Hematopoietic multipotent progenitor cell treated with erythropoietin and hydrocortisone succinate and interleukin-3 and kit ligand, for 4 days (in vitro differentiated cells): ENCODE measurements at places on chromosomes 7 and 10.

GRCh38 chr10:131753336-131753735 is 147.5 kb upstream of the PPP2R2D start:
- DNase-seq, result no peak

DNA sequence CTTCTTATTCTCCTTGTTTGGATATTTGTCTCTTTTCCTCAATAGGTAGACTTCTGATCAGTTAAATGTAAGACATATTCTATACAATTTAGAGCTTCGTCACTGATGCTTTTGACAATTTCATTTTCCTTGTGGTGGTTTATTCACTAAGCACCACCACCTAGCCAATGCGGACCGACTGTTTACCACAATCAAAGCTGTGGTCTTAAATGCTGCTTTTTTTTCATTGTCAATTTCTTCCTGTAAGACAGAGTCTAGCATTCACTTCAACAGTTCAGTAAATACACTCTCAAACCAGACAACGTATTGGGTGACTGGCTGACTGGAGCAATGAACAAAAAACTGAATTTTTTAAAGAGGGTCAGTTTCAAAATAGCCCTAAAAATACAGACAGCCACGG is 239.0 kb downstream of the DNAJB6 start:
- DNase-seq, result no peak

DNA sequence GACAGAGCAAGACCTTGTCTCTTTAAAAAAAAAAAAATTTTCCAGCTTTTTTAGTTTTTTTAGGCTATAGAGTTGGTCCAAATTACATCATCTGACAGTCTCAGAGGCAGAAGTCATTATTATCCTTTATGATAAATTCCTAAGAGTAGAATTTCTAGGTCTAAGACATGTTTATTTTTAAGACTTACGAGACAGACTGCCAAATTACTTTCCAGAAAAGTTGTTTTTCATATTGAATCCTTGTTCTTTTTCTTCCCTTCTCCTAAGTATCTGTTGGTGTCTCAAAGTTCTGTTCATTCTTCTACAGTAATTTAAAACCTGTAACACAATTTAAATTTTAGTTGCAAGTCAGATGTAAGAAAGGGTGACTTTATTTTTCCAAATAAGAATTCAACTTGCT is 421.4 kb downstream of the GALNT17 start:
- no peak for DNase-seq

DNA sequence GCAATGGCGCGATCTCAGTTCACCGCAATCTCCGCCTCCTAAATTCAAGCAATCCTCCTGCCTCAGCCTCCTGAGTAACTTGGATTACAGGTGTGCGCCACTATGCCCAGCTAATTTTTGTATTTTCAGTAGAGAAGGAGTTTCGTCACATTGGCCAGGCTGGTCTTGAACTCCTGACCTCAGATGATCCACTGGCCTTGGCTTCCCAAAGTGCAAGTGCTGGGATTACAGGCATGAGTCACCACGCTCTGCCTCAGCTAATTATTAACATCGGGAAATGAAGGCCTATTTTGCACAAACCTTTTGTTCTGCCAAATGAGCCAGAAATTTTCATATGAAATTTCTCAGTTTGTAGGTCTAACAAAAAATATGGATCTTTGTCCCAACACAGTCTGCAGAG is 106.7 kb upstream of the ODAD2 start:
- DNase-seq, result no peak

- no peak for DNase-seq
Observed at GRCh38 chr10:81882011-81882410, 7.0 kb downstream of the NRG3 start.

- DNase-seq, result peak; percentile 39
Observed at GRCh38 chr7:139720705-139721231, 57.0 kb downstream of the HIPK2 start.

DNA sequence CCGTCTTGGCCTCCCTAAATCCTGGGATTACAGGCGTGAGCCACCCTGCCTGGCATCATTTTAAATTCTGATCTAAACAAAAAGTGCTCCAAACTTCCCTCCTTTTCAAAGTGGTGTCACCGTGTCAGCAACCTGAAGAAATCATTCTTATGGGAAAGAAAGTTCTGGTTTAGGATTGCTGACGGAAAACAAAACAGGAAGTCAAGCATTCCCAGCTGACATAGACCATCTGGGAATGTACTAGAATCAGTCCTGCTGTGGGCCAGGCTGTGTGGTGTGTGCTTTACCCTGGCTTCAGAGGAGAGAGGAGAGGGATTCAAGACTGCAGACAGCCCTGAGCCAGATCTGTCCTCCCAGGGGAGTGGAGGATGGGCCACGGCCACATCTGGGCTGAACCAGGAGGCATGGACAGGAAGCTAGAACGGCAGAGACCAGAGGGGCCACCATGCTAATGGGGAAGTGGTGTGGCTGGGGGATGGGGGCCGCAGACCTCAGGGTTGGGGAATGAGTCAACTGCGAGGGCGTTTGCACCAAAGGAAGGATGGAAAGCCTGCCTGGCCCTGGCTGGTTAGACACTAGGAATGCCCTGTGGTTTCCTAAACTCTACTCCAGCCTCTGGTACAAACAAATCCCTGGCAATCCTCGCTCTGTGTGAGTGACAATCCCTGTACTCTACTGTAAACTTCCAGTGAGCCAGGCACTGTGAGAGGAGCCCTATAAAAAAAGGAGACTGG is 16.7 kb upstream of the CLIP2 start:
- peak; percentile 95 for DNase-seq

DNA sequence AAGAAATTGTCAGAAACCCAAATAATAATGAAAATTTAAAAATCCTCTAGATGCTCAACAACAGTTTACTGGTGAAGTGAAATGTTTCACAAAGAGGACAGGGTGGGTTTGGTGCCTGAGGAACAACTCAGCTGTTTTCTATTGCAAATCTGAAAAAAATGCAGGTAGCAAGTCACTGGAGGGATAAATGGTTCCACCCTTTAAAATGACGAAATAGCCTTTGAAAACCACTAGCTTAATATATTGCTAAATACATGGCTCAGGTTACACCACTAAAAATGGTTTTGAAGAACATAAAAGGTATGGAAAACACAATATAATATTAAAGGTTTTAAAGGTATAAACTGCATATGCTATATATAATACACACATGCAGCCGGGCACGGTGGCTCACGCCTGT is 69.5 kb downstream of the LMBR1 start:
- DNase-seq, result peak; percentile 53

DNA sequence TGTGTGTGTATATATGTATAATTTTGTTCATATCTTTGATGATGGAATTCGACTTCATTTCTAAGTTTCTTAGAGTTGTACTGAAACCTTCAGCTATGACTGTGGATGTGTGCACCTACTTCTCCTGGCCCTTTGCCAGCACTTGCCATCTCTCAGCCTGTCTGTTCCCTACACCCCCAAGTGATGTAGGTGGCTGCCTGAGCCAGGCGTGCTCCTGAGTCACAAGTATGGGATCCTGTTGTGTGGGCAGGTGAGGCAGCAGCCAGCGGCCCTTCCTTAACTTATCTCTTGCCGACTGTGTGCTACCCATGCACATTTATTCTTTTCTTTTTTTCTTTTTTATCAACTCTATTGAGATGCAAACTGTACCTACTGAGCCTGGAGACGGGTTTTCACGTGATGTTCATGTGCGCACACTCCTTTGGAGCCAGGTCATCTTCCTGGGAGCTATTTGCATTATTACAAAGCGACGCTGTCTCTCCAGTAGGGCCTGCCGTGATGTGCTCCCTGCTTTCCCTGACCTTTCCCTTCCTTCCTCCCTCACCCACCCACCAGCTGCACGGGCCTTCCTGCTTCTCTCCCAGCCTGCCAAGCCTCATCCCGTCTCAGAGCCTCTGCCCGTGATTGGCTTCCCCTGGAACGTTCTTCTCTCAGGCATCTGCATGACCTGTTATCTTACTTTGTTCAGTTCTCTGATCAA is 31.3 kb upstream of the GALNT11 start:
- DNase-seq, result no peak

GRCh38 chr10:3293581-3294431 is 121.2 kb upstream of the PITRM1 start:
- DNase-seq, result no peak

DNA sequence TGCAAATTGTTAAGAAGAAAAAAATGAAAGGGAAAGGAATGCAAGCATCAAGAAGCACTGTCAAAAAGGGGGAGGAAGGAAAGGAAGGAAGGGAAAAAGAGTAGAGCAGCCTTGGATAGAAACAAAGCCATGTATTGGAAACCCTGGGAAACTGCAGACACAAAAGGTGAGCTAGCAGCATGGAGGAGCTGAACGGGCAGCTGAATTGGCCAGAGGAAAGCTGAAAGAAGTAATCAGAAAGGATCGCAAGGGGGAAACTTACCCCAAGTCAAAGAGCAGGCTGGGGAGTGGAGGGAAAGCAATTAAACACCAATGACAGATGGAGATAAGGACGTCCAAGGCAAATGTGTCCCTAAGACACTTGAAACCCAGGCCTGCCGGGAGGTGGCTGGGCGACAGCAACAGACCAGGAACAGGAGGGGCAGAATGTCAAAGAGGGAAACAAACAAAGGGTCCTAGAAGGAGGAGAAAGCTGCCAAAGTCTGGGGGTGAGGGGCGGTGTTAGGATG is 93.8 kb upstream of the SVIL start:
- DNase-seq, result no peak

- DNase-seq, result no peak
Observed at GRCh38 chr7:114412548-114412947, 2.1 kb upstream of the FOXP2 start.

DNA sequence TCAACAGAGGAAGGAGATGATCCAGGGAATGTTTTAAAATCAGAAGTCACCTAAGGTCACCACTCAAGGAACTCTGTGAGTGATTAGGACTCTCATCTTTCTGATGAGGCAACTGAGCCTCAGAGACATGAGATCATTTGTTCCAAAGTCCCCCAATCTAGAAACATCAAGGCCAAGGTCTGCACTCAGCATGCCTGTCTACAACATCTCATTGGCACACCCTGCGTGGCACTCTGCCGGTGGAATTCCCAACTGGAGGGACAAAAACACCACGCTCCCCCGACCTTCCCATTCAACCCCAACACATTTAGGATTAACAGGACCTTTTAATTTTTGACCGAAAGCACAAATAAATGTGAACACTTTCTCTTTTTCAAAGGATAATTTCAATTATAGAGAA is 31.4 kb downstream of the CPXM2 start:
- no peak for DNase-seq

GRCh38 chr10:51654918-51655317 is 44.5 kb downstream of the CSTF2T start:
- DNase-seq, result no peak

GRCh38 chr7:158726277-158726807 is 21.7 kb upstream of the NCAPG2 start:
- DNase-seq, result no peak

DNA sequence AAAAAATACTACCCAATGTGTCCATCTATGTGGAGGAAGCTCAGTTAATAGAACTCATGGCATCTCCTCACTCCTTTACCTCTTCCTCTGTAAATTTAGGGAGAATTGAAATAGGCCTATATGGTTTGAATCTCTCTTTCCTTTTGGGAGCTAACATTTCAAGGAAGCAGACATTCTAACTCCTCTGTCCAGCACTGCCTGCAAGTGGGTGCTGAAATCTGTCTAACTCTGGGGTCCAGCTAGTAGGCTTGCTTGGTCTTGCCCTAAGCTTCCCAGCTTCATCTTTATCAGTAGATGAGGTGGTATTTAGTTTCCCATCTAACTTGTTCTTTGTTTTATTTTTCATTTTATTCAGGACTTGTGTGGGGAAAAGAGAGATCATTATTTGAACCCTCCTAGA is 23.2 kb downstream of the CYCS start:
- no peak for DNase-seq

GRCh38 chr7:120955577-120956149 is 5.1 kb downstream of the ING3 start:
- DNase-seq, result no peak

GRCh38 chr10:132904181-132904813 is 38.1 kb downstream of the CFAP46 start:
- peak; percentile 58 for DNase-seq

DNA sequence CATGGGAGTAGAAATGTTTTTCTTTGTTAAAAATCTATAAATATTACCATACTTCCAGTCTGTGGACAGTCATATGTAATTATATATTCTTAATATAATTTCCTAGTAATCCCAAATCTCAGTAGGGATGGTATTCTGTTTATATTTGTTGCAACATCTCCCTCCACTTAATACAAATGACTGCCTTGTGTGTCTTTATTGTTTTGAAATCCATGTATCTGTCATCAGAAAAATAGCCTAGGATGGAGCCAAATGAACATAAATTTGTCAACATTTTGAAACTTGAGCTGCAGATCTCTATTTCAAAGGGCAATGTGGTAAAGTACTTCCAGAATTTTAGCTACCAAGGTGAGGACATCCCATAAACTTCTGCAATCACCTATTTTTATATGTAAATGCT is 290.7 kb downstream of the TSPAN12 start:
- DNase-seq, result no peak

DNA sequence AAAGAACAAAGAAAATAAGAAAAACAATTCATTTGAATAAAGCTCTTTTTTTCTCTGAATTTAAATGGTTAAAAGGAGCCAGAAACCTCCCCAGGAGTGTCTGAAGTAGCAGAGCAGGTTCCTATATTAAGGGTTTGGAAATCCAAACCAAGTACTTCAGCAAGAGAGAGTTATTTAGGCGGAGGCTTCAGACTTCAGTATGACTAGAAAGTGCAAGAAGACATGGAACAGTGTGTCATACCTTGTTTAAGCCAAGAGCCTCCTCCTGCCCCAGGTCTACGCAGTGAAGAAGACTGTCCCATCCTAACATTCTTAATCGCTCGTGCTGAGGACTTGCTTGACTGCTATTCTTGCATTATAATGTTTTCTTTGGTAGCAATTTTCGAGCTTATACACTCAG is 51.3 kb downstream of the ODAD2 start:
- DNase-seq, result no peak

DNA sequence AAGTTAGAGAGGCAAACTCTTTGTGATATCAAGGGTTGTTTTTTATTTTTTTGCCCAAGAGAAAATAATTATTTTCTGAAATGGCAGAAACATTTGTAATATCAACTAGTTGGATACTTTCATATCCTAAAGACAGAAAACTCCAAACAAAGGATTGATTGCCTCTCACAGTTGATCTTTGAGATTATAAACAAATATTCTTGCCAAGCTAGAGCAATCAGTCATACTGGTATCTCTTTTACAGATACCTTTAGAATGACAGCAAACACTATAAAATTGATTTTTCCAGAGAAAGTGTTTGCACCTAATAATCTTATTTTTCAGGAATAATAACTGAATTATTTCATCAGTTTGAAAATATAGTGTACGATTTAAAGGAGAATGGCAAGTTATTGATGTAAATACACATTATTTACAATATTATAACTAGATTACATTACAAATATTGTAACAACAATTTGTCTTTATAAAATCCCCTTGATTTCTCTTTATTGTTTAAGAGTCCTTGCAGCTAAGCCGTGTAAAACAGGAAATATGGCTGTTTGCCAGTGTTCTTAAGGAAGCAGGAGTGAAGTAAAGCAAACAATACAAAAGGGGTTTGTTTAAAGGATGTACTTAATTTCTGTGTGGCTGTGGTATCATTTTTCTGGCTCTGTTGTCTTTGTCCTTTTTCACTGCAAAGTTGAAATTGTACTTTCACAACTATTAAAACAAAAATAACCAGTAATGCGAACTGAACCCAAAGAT is 58.4 kb downstream of the MAPK8 start:
- DNase-seq, result peak; percentile 80

GRCh38 chr7:81120803-81121202 is 202.0 kb upstream of the SEMA3C start:
- no peak for DNase-seq
